SK-N-SH (cell line): ENCODE measurements at places on chromosomes 11 and 22. TPM values are rescaled to one million over a fixed set of nuclear protein-coding genes. Genes with fewer than 3 reads are reported as not detected.

The OR2AT4 gene
- polyA plus RNA-seq, result not detected in 2 replicates

The PKP3 gene
- polyA plus RNA-seq, result 1.4 and 2.4 TPM in 2 replicates

The ZFTA gene
- 8.7 and 10.3 TPM in 2 replicates for polyA plus RNA-seq

The RFPL3 gene
- polyA plus RNA-seq, result not detected in 2 replicates

The OR5D18 gene
- polyA plus RNA-seq, result not detected in 2 replicates

The ANKK1 gene
- polyA plus RNA-seq, result 0.05 TPM in 1 of 2 replicates, not detected in the other

The WNT11 gene
- 0.43 and 0.70 TPM in 2 replicates for polyA plus RNA-seq

The FAM180B gene
- polyA plus RNA-seq, result not detected in 2 replicates

The CCDC15 gene
- 0.69 and 0.91 TPM in 2 replicates for polyA plus RNA-seq

The TIGD3 gene
- polyA plus RNA-seq, result 0.34 and 0.41 TPM in 2 replicates

The CREB3L1 gene
- 5.6 and 14.0 TPM in 2 replicates for polyA plus RNA-seq

- DNase-seq, result peak; percentile 97
Observed at GRCh38 chr22:26483439-26484359, at the start of the genes HPS4 and SRRD. Gene HPS4, minus strand, starts transcription at chr22:26483783. Its CDS starts 2,021 bp downstream, at chr22:26481762. Gene SRRD, plus strand, starts transcription at chr22:26483877. Its CDS starts 14 bp downstream, at chr22:26483891.

DNA sequence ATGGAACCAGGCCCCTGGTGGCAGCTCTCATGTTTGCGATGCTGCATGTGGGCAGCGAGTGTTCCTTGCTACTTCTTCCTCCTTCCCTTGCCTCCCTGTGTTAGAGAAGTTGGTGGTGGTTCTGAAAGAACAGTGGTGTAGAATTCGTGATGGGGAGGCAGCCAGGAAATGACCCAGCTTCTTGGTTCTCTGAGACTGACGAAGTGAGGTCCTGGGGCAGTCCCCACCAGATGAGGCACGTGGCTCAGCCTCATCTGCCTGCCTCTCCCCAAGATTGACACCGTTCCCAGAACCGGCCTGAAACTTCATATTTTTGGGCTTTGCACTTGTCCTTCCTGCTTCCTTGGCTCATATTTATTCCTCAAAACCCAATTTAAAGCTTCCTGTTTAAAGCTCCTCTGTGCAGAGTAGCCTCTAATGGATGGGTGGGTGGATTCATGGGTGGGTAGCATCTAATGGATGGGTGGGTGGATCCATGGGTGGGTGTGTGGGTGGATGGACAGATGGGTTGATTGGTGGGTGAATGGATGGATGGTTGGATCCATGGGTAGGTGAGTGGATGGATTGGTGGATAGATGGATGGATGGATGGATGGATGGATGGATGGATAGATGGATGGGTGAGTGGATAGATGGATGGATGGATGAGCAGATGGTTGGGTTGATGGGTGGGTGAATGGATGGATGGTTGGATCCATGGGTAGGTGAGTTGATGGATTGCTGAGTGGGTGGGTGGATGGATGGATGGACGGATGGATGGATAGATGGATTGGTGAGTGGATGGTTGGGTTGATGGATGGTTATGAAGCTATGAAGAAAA is 77.3 kb upstream of the ATXN10 start:
- DNase-seq, result no peak

- DNase-seq, result no peak
Observed at GRCh38 chr11:125079878-125080530, 16.9 kb downstream of the SLC37A2 start.

- DNase-seq, result peak; percentile 60
Observed at GRCh38 chr22:28594797-28595462, 84.7 kb downstream of the TTC28 start.

GRCh38 chr11:3052109-3052479 is 5.1 kb downstream of the CARS1 start:
- DNase-seq, result peak; percentile 72

- DNase-seq, result no peak
Observed at GRCh38 chr11:134372961-134373360, 39.1 kb downstream of the B3GAT1 start.
